ENCODE measurements at places on chromosomes 11 and 22.

- DNase-seq, result no peak
Observed at GRCh38 chr11:27358296-27358695, 4.7 kb downstream of the CCDC34 start.

GRCh38 chr22:23557467-23557866 is 22.6 kb downstream of the IGLL1 start:
- DNase-seq, result no peak

DNA sequence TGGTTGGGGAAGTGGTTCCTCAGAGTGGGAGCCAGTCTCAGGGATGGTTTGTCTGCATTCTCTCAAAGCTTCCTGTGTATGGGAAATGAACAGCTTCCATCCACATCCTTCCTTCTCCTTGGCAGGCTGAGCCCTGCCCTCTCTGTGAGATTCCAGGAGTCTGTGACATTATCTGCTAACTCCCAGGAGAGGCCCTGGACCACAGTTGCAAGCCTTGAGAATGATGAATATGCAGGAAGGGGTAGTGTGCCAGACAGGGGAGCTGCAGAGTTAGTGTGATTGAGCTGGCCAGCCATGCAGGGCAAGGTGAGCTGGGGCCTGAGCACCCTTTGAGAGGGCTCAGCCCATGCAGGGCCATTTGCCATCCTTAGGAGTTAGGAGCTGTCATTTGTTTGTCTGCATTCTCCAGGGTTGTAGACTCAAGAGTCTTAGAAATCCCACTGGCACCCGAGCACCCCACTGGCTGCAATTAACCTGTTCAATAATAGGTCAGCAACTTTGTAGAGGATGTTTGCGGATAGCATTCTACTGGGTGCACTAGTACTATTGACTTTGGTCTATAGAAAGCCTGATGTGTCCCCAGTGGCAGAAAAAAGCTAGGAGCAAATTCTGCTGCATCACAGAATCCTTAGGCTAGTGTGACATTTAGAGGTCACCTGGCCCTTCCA is 299.0 kb upstream of the CADM1 start:
- DNase-seq, result peak; percentile 15

- DNase-seq, result peak; percentile 49
Observed at GRCh38 chr11:17743808-17744119, 9.2 kb downstream of the KCNC1 start.

GRCh38 chr11:72227316-72228228 is 3.0 kb downstream of the INPPL1 start:
- peak; percentile 54 for DNase-seq

DNA sequence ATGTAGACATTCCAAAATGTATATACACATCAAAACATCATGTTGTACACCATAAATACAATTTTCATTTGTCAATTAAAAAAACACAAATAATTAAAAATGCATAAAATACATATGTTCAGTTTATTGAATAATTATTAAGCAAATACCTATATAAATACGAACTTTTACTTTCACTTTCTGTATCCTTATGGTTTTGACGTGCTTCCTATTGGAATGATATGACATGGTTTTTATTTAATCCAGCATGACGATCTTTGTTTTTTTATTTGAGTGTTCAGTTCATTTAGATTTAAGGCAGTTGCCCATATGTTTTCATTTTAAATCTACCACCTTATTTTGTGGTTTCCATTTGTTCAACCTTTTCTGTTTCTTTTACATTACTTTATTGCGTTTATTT is 198.3 kb upstream of the PLET1 start:
- peak; percentile 9 for DNase-seq

DNA sequence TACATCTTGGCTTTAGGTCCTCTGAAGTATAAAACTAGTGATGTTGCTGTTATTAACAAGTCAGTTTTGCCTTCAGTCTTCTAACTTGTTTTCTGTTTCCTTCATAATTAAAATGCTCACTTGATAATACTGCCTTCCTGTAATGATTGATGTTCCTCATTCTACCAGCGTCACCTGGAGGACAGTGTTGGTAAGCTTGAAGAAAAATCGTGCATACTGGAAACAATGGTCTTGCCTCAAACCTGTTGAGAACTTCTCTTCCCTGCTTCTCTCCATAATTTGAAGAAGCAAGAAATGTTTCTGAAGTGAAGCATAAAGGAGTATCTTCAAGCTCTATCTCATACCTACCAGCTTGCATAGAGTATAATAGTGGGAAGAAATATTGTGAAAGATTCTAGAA is 3.0 kb downstream of the YWHAH start:
- DNase-seq, result no peak

DNA sequence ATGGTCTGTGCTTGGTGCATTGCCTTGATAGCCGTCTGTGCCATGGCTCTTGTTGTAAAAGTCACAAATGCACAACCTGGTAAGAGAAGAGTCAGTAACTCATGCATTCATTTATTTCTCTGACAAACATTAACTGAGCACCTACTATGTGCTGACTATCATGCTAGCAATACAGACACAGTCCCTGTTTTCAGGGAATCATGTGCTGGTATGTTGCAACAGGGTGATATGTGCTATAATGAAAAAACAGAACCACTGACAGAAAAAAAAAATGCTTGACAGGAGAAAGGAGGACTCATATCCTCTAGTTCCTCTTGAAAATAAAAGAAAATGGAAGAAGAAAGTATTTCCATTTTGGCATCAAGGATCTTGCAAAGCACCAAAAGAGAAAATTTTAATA is 34.5 kb upstream of the RAPSN start:
- DNase-seq, result no peak

DNA sequence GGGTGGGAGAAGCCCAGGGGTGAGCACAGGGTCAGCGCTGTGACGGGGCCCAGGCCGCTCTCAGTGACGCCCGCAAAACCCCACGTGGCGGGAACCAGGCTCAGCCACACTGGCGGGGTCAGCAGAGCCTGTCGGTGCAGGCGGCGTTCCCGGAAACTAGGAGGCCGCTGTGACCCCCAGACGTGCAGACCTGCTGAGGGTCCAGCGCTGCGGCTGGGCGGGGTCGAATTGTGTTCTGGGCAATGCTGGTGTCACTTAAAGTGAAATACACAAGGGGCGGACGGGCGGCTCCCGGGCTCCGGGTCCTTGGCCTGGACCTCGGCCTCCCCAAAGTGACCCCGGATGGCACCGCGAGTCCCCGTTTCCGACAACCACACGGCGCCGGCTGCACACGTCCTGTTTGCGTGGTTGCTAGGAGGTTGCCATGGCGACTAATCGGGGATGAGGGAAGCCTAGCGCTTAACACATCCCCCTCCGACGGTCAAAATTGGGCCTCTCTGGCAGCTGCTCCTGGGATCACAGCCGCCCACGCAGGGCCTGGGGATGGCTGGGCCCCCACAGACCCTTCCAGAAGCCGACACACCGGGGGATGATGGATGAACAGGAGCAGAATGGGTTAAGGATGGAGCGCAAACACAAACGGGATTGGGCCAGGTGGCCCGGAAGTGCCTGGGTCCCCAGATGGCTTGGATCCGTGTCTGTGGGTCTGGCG is 81.7 kb upstream of the PRR5 start:
- peak; percentile 61 for DNase-seq

DNA sequence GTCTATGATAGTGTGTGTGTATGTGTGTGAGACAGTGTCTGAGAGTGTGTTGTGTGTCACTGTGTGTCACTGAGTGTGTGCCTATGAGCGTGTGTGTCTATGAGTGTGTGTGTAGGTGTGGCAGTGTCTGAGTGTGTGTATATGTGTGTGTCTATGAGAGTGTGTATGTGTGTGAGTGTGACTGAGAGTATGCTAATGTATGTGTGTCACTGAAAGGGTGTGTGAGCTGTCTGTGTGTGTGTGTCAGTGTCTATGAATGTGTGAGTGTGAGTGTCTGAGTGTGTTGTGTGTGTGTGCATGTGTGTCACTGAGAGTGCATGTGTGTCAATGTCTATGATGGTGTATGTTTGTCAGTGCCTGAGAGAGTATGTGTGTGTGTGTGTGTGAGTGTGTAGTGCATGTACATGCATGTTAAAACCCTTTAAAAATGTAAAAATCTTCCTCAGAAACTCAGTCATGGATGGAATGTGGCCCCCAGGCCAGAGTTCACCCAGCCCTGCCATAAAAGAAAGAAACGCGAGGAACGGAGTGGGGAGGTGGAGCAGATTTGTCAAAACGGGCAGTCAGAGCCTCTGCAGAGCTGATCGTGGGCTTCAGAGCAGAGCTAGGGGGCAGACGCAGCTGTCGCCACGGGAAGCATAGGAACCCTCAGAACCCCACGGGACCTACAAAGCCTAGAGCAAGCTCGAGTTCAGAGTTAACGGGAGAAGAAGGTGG is 218.8 kb downstream of the CTTN start:
- no peak for DNase-seq

DNA sequence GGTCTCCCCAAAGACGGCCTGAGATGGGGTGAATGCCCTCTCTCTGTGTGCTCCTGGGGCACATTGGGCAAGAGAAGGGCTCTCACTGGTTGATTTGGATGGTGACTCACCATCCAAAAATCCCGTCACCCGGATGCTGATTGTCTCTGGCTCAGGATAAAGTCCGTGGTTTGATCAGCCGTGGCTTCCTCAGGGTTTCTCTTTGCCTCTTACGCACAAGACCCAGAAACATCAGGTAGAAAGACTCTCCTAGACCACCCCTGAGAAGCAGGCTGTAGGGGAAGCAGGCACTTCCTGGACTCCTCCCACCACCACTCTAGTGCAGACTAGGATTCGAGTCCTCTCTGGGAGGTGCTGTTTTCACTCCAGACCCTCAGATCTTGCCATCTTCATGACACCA is 176.1 kb upstream of the NCAM1 start:
- DNase-seq, result peak; percentile 63

Measured in fibroblast of skin of scalp (primary cell).